ENCODE measurements at places on chromosomes 13 and 19.

DNA sequence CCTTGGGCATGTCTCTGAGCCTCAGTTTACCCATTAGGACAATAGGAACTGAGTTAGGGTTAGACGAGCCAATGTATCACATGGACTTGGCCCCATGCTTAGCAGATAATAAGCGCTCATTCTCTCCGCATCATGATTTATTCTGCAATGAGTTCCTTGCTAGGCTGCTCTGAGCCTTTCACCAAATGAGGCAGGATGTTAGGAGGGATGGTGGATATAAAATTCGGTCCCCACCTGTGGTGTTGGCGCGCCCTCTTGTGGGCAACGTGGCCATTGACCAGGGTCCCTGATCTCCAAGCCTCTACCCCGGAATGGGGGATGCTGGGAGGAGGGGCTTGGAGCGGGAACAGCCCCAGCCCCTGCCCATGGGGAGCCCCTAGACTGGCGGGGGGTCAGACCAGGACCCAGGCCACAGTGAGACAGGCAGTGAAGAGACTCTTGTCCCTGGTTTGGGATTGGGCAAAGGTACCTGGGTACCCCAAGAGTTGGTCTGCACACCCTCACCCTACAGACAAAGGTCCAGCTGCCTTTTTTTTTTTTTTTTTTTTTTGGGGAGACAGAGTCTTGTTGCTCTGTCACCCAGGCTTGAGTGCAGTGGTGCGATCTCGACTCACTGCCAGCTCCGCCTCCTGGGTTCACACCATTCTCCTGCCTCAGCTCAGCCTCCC, 43.9 kb downstream of the CERS4 start:
- peak; percentile 84 for DNase-seq

DNA sequence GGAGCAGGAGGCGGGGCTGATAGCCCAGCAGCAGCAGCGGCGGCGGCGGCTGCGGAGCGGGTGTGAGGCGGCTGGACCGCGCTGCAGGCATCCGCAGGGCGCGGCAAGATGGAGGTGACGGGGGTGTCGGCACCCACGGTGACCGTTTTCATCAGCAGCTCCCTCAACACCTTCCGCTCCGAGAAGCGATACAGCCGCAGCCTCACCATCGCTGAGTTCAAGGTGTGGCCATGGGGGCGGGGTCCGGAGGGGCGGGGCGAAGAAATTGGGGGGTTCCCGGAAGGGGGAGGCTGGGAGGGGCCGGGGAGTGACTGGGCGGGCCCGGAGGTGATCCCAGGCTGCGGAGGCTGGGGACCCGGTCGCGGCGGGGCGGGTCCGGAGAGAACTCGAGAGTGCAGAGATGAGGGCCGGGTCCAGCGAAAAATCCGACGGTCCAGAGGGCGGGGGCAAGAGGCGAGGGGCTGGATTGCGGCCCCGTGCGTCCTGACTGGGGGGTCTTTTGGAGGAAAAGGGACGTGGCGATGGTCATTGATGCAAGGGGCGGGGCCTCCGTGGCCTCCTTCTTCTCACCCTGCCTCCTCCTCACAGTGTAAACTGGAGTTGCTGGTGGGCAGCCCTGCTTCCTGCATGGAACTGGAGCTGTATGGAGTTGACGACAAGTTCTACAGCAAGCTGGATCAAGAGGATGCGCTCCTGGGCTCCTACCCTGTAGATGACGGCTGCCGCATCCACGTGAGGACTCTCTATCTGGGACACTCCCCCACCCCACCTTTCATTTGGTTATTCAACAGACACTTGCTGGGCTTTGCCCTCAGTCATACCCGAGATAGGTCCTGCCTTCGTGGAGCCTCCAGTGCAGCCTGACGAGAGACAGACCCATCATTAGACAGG, at the start of gene TBCB:
TSS of gene TBCB (plus strand) at position 16 of the 891 bp plus-strand sequence. CDS start at position 109, 93 bp downstream.
- DNase-seq = peak; percentile 93

DNA sequence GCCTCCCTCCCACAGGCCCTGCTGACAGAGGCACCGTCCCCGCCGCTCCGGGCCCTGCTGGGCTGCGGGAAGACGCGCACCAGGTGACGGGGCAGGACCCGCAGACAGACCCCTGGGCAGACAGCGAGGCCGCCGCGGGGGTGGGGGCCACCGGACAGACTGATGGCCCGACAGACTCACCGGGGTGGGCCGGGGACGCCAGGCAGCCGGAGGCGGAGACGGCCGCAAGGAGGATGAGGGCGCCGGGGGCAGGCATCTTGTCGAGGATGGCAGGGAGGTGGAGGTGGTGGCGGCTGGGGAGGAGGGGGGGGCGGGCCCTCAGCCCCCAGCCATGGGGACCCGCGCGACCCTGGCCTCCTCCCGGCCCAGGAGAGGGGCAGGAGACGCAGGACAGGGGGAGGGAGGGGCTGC, 309 bp downstream of the LMTK3 start:
- no peak for DNase-seq

DNA sequence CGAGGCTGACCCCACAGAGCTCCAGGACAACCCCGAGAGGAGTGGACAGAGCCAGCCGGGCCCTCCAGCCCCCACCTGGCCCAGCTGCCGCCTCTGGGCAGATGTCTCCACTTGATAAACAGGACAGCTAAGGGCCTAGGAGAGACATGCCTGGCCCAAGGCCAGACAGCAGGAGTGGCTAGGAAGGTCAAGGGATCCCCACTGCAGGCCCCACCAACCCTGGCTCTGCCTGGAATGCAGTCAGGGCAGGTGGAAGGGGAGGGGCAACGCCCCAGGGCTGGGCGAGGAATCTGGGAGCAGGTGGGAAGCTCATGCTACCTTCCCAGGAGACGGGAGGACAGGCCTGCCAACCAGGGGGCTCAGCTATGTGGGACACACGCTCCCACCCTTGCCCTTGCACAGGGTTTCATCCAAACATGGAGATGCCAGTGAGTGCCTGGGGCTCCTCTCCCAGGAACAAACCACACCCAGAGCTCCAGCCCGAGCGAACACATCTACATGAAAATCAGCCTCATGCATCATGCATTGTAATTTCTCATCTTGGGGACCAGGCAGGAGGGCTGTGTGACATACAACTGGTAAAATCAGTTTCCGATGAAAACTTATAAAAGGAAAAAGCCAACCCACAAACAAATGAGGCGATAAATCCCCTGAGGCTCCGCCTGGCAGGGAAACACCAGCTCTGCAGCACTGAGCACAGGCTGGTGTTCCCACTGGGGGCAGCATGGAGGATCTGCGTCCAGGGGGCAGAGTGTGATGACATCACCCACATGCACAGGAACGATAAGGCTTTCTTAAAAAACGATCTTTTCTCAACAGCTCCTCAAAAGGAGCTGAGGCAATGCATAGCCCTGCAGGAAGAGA, 25.0 kb downstream of the SH3GL1 start:
- DNase-seq = no peak

DNA sequence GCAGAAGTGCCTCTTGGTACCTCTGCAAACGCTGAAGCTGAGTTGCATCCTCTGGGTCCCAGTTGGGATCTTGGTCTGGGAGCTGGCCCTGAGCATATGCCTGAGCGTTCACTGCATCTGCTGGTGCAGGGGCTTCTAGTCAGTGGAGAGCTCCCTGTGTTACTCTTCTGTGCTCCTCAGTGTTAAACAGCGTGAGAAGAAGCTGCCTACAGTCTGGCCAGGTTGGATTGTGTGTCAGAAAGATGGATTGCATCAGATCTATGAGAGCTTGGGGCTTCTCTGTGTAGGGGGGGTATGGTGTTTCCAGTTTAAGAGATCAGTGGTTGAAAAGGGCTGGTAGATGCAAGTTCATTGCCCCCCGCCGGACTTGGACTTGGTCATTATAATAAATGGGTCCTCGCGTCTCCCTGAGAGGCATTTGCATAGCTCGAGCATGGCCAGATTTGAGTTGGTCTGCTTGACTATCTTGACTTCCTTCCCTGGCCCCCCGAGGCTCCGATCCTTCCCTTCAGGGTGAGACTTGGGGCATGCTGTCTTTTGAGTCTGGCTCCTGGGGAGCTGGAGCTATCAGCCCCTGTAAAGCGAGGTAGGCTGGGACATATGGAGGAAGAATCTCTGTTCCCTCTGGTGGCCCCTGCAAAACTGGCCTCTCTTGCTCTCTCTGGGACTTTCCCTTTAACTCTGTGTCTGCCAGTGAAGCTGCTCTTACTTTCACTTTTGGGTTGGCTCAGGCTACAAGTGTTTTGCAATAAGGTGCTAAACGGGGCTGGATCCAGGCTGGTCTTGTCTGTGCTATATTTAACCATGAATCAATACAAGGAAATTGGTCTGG, 52.9 kb downstream of the OR10H4 start:
- DNase-seq = peak; percentile 40

- no peak for DNase-seq
These were observed 58.0 kb downstream of the TNFRSF19 start for GRCh38 chr13:23628250-23628649.

- DNase-seq = no peak
These were observed 44.0 kb upstream of the KPNA3 start for GRCh38 chr13:49836516-49836915.
